SHP77 treated with DMSO at 0.1 percent for 48 hours (cell line): ENCODE measurements at places on chromosomes 1 and 21.

GRCh38 chr1:56202186-56202585 is 377.2 kb downstream of the PLPP3 start:
- DNase-seq = no peak

- no peak for DNase-seq
Observed at GRCh38 chr1:162389021-162389818, 7.7 kb downstream of the C1orf226 start.

GRCh38 chr1:192512426-192513162 is 63.0 kb upstream of the RGS1 start:
- DNase-seq = no peak

DNA sequence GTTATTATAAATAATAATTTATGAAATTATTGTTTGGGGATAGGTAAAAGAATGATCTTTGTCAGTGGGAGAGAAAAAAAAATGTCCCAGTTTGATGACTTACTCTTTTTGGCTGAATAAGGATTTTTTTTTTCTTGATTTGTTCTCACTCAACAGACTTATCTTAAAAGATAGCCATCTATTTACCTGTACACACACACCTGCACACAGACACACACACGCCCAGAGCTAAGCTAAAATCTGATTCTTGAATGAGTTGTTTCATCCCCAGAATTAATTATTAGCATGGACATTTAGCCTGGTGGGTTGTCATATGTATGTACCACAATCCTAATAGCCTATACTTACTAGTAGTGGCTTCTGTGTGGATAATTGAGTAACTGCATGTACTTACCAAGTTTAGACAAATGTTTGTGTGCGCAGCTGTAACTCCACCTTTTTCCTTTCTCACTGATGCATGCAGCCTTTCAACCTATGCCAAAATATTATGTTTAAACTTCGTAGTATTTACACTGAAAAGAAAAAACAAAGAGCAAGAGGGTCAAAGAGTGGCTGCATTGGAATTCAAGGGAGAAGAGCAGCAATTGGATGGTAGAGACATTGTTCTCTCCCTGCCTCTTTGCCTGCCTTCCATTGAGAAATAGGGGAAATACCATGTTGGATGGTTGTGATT is 174.3 kb downstream of the ADGRL2 start:
- DNase-seq = peak; percentile 64

DNA sequence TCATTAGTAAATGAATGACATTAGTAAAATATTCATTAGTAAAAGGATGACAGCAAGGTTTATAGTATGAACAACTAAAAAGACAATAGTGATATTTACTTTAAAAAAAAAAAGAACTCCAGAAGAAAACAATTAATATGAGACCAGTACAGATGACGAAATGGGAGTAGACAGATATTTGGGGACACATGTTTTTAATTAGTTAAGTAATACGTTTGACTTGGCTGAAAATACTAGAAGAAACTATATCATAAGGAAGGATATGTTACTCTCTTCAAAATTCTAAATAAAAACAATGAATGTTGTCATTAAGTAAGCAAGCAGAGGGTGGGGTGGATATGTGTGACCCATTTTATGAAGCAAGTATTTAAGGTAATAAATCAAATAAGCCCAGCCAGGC is 61.9 kb downstream of the GPATCH2 start:
- no peak for DNase-seq

GRCh38 chr21:14945176-14945575 is 119.6 kb downstream of the NRIP1 start:
- DNase-seq = no peak

- DNase-seq = no peak
Observed at GRCh38 chr1:180563026-180563827, 4.5 kb downstream of the OVAAL start.

- no peak for DNase-seq
Observed at GRCh38 chr1:49397086-49397485, 620.4 kb upstream of the BEND5 start.

DNA sequence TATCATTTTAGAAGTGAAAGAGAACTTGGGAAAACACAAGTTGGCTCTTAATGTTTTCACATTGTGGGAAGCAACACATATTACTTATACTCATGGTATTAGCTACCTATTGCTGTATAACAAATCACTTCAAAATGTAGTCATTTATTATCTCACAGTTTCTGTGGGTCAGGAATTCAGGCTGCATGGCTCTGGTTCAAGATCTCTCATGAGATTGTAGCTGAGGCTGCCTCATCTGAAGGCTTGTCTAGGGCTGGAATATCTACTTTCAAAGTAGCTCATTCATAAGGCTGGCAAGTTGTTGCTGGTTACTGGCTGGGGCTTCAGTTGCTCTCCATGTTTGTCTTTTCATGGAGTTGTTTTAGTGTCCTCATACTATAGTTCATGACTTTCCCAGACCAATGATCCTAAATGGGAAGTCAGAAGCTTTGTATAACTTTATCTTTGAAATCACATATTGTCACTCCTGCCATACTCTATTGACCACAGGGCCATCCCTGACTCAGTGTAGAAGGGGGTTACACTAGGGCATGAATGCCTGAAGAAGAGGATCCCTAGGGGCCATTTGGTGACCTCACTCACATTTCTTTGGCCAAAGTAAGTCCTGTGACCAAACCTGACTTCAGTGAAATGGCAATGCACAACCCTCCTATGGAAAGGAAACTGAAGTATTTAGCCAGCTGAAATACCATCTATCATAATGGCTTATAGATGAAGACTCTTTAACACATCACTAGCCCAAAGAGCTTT is 37.9 kb upstream of the POU2F1 start:
- DNase-seq = no peak

DNA sequence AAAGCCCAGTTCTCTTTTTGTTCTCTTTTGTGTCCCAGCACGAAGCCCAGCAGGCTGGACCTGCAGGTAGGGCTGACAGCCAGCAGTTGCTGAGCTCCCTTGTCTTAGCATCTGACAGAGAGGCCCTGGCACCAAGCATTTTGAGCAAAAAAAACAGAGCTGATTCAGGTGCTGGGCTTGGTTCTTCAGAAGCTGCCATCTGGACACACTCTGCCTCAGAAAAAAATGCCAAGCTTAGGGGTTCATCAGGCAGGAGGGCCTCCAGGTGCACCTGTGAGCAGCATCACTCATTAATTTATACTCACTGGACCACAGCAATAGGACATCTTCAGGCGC is 167.1 kb upstream of the PLD5 start:
- no peak for DNase-seq

GRCh38 chr1:32772281-32773017 is 44.7 kb downstream of the YARS1 start:
- no peak for DNase-seq

DNA sequence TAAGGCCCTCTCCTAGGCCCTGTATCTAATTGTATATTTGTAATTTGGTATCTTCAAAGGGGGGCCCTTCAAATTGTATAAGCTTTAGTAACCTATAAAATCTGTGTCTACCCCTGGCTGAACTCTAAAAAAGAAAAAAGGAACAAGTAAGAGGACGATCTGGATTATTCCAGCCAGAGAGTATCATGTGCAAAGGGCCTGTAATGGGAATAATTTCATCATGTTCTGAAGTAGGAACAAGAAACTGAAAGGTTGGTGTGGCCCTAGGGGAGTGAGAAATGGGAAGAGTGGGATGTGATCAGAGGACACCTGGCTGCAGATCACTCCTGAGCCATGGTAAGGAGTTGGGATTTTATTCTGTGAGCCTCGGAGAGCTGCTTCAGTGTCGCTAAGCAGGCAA is 14.7 kb downstream of the PTAFR start:
- no peak for DNase-seq

DNA sequence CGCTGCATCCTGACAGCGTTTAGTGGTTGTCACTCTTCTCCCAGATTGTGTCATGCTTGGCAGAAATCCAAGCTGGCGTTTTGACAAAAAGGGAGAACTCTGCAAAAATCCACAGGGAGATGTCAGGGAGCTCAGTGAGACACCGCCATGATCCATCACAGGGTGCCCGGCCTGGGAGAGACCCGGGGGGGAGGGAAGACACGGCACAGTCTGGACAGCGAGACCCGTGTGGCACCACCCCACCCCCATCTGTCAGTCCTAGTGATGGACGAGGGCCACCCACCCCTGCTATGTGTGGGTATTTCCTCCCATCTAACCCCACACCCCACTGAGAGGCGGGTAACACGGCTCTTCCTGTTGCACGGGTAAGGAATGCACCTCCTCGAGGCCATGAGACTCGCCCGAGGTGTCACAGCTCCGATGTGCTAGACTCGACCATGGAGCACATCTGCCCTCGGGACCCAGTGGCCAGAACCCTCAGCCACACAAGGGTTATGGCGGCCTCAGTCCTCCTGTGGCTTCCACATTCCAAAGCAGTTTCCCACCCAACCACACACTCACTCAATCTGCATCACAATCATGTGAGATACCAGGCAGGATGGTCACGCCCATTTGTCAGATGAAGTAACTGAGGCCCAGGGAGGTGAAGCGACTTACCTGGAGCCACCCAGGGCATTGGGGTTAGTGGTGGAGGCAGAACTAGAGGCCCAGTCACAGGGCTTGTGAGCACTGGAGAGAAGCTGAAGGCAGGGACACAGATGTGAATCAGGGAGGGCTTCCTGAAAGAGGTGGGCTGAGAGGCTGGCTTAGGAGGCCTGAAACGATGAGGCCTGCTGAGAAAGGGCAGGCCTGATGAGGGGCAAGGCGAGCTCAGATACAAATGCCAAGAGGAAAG is 688.5 kb downstream of the MATN1 start:
- DNase-seq = no peak

- no peak for DNase-seq
Observed at GRCh38 chr1:231157311-231157710, 4.5 kb upstream of the TRIM67 start.

GRCh38 chr1:29450591-29450990 is 214.3 kb downstream of the PTPRU start:
- DNase-seq = peak; percentile 69

- no peak for DNase-seq
Observed at GRCh38 chr1:156772728-156773497, 5.6 kb downstream of the PRCC start.
